ENCODE measurements at places on chromosomes 1 and 21. TPM values are rescaled to one million over a fixed set of nuclear protein-coding genes. Genes with fewer than 3 reads are reported as not detected.

HES2 gene
- total RNA-seq = 0.93 TPM

GBP7 gene
- total RNA-seq = not detected

CKS1B gene
- total RNA-seq = 143 TPM

NUAK2 gene
- 3.5 TPM for total RNA-seq

PTPN14 gene
- 20.7 TPM for total RNA-seq

COL9A2 gene
- total RNA-seq = 8.9 TPM

UBL4B gene
- not detected for total RNA-seq

SHE gene
- not detected for total RNA-seq

NUDT4B gene
- total RNA-seq = 1.4 TPM

OR10J1 gene
- total RNA-seq = not detected

ZNF648 gene
- not detected for total RNA-seq

IL20 gene
- total RNA-seq = not detected

CD101 gene
- total RNA-seq = 2.0 TPM

SHISA4 gene
- total RNA-seq = 0.50 TPM

SPRR2E gene
- total RNA-seq = not detected

MRPS6 gene
- 75.8 TPM for total RNA-seq

GPR161 gene
- 0.36 TPM for total RNA-seq

LY9 gene
- total RNA-seq = 9.2 TPM

DCDC2B gene
- not detected for total RNA-seq

FHAD1 gene
- 0.09 TPM for total RNA-seq

ADAMTS5 gene
- total RNA-seq = not detected

SEMA4A gene
- total RNA-seq = 10.5 TPM

CLCA1 gene
- total RNA-seq = not detected

VAV3 gene
- total RNA-seq = 3.1 TPM

SLC9C2 gene
- not detected for total RNA-seq

SUSD4 gene
- 1.7 TPM for total RNA-seq

SPAG17 gene
- total RNA-seq = not detected

B3GALT2 gene
- 0.80 TPM for total RNA-seq

A3GALT2 gene
- not detected for total RNA-seq

MFSD2A gene
- 5.9 TPM for total RNA-seq
